ENCODE measurements at places on chromosomes 1 and 21. TPM values are rescaled to one million over a fixed set of nuclear protein-coding genes. Genes with fewer than 3 reads are reported as not detected.

Gene ATP8B2
- total RNA-seq = 4.4 TPM

Gene TMEM61
- total RNA-seq = not detected

Gene CIART
- 5.3 TPM for total RNA-seq

Gene ESRRG
- total RNA-seq = 1.4 TPM

Gene TFF2
- 0.25 TPM for total RNA-seq

Gene KIF17
- 1.5 TPM for total RNA-seq

Gene PROK1
- not detected for total RNA-seq

Gene ITLN1
- total RNA-seq = 2.4 TPM

Gene PBXIP1
- 21.3 TPM for total RNA-seq

Gene FCGR3A
- total RNA-seq = 25.2 TPM

Gene CFAP107
- total RNA-seq = not detected

Gene C4BPB
- total RNA-seq = 223 TPM

Gene TTC24
- total RNA-seq = not detected

Gene FLG
- not detected for total RNA-seq

Gene RNF207
- total RNA-seq = 17.7 TPM

Gene FBXO2
- 15.0 TPM for total RNA-seq

Gene SLAMF1
- 0.25 TPM for total RNA-seq

Gene TSSK3
- 1.6 TPM for total RNA-seq

Gene UQCRHL
- 0.98 TPM for total RNA-seq

Gene PARS2
- 4.3 TPM for total RNA-seq

Gene C8B
- total RNA-seq = 288 TPM

Gene PROX1
- 173 TPM for total RNA-seq

Gene RNF223
- not detected for total RNA-seq

Gene NR1I3
- 158 TPM for total RNA-seq

Gene AGBL4
- total RNA-seq = 2.2 TPM

Gene IL24
- not detected for total RNA-seq

Gene MAP3K21
- 4.7 TPM for total RNA-seq

Gene LHX8
- not detected for total RNA-seq

Gene CRYBG2
- total RNA-seq = 0.18 TPM

Gene LRP8
- 0.33 TPM for total RNA-seq

Gene LENEP
- total RNA-seq = not detected

Gene F13B
- 42.2 TPM for total RNA-seq

Gene ACOT11
- total RNA-seq = 1.5 TPM

Gene FCER1A
- not detected for total RNA-seq

Gene PLXNA2
- total RNA-seq = 9.3 TPM

Gene CD53
- 9.3 TPM for total RNA-seq

Gene UBR4
- 127 TPM for total RNA-seq

Gene CD48
- 1.2 TPM for total RNA-seq

Gene PRKAA2
- total RNA-seq = 0.40 TPM

Gene EXO5
- total RNA-seq = 3.6 TPM

Gene CAMK2N1
- 27.4 TPM for total RNA-seq

Gene KCNE1
- total RNA-seq = 2.0 TPM

Gene PRR9
- total RNA-seq = not detected

Gene TBX19
- total RNA-seq = 1.0 TPM

Gene CLK2
- 22.6 TPM for total RNA-seq

Gene PTGS2
- 0.48 TPM for total RNA-seq

Gene RIIAD1
- not detected for total RNA-seq

Gene RCOR3
- 22.2 TPM for total RNA-seq

Gene HMCN1
- total RNA-seq = 8.6 TPM

Gene SPOCD1
- 0.08 TPM for total RNA-seq

Gene SUSD4
- total RNA-seq = 1.3 TPM

Gene CNR2
- not detected for total RNA-seq

Gene TESK2
- 7.0 TPM for total RNA-seq

Gene SLAMF9
- 0.83 TPM for total RNA-seq

Gene ITGB3BP
- 6.0 TPM for total RNA-seq

Gene OR6K3
- not detected for total RNA-seq
